GM23248 (cell line): ENCODE measurements at places on chromosomes 7 and 10.

GRCh38 chr7:142439739-142440138, 181.9 kb upstream of the PRSS58 start:
- peak overlapping the region; percentile 29; the same call in 1 of the 2 replicates for H3K27ac ChIP-seq
- no peak for DNase-seq
- peaks cover 39% of the 10 kb centered on the region for H3K4me1 ChIP-seq
- H3K27me3 ChIP-seq, result no peaks in the 10 kb centered on the region
- H3K4me3 ChIP-seq, result no peak overlapping the region; the same call in 1 of the 2 replicates
- H3K36me3 ChIP-seq, result no peaks in the 10 kb centered on the region

DNA sequence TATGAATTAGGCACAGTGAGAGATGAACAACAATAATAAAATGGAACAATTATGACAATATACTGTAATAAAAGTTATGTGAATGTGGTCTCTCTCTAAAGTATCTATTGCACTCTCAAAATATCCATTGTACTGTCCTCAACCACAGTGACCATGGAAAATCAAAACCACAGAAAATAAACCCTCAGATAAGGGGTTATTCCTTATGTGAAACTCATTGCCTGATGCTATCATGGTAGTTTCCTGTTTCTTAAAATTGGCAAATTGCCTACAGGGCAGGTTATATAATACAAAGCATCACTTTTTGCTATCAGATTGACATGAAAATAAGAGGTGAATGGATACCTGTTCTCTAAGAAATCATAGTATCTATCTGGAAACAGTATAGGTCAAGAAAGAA, 3.8 kb downstream of the MCM10 start:
- H3K27ac ChIP-seq, result no peak overlapping the region
- peaks cover 12% of the 10 kb centered on the region for H3K4me1 ChIP-seq
- H3K4me3 ChIP-seq, result no peak overlapping the region
- DNase-seq, result no peak

DNA sequence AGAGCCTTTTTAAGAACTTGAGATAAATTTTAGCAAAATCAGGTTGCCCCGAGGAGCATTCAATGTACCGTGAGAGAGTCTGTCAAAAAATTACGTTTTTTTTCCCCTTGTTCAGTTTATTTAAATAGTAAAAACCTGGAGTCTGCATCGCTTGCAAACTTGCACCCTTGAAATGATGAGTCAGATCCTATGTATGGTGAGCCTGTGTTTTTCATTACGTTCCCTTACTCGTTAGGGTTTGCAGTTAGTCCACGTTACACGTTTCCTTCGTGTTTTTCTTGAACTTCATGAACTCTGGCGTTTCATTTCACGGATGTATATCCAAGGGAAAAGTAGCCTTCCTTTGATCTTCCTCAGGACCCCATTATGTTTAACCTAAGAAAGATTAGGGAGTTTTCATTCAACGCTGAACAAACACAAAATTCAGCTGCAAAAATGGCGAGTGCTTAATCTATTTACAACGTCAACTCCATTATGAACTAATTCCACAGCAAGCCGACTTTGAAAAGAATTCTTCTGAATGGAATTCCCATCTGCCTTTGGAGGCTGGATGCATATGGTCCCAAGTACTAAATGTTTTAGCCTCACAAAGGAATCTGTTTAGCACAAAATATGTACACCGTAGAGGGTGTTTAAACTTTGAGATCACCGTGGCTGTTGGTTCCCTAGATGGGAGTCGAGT, 182.4 kb downstream of the MYOF start:
- DNase-seq, result no peak
- H3K27ac ChIP-seq, result no peak overlapping the region
- H3K36me3 ChIP-seq, result peaks cover 8% of the 10 kb centered on the region; the same call in 1 of the 2 replicates
- no peaks in the 10 kb centered on the region for H3K27me3 ChIP-seq
- no peaks in the 10 kb centered on the region for H3K4me1 ChIP-seq

- H3K4me3 ChIP-seq, result no peak overlapping the region
- no peaks in the 10 kb centered on the region for H3K4me1 ChIP-seq
- H3K27ac ChIP-seq, result no peak overlapping the region
- no peak for DNase-seq
- H3K27me3 ChIP-seq, result no peaks in the 10 kb centered on the region
- H3K36me3 ChIP-seq, result peaks cover 14% of the 10 kb centered on the region
Observed at GRCh38 chr10:34374356-34375045, 440.6 kb downstream of the PARD3 start.

DNA sequence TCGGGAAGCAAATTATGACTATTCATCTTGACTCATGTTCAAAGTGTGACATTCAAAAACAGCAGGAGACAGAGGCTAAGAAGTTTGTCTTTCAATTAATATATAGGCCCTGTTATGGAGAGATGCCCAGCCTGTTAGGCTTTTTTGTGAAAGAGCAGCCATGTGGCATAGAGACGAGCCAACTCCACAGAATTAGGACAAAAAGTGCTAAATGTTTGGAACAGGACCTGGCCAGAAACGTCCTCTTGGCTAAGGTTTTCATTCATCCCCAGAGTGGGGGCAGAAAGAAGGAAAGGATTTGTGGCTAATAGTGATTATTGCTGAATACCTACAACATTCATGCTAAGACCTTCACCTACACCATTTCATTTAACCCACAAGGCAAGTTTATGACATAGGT, 324.7 kb upstream of the NPVF start:
- H3K27me3 ChIP-seq, result peaks cover 3% of the 10 kb centered on the region; the same call in 1 of the 2 replicates
- DNase-seq, result no peak
- H3K4me1 ChIP-seq, result no peaks in the 10 kb centered on the region
- H3K4me3 ChIP-seq, result no peak overlapping the region
- no peaks in the 10 kb centered on the region for H3K36me3 ChIP-seq
- H3K27ac ChIP-seq, result no peak overlapping the region
